Airway epithelial cell (primary cell): ENCODE measurements at places on chromosomes 1 and 21. TPM values are rescaled to one million over a fixed set of nuclear protein-coding genes. Genes with fewer than 3 reads are reported as not detected.

IQCC gene
- total RNA-seq: 1.9 and 3.5 TPM in 2 replicates

PCAT6 gene
- 0.93 and 2.9 TPM in 2 replicates for total RNA-seq

NTMT2 gene
- not detected in 2 replicates for total RNA-seq

FAM229A gene
- total RNA-seq: 0.78 and 1.3 TPM in 2 replicates

FNDC10 gene
- 5.6 and 7.5 TPM in 2 replicates for total RNA-seq

CCDC190 gene
- total RNA-seq: not detected in 2 replicates
